ENCODE measurements at places on chromosomes 3 and 15.

DNA sequence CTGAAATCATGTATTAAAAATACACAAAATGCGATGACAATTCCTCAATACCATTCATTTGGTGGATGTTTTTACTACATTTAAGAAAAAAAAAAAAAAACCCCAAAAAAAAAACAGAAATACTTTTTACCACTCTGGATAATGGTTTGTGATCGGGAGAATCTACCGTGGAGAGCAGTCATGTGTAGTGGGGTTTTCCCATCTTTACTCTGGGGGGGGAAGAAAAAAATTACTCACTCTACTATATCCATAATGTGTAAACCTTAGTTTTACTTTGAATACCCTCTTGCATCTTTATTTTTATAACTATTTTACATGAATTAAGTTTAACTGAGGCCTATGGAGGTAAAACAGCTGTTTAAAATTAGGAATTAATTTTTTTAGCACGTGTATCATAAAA is 83.3 kb downstream of the ANKRD28 start:
- no peak for DNase-seq

DNA sequence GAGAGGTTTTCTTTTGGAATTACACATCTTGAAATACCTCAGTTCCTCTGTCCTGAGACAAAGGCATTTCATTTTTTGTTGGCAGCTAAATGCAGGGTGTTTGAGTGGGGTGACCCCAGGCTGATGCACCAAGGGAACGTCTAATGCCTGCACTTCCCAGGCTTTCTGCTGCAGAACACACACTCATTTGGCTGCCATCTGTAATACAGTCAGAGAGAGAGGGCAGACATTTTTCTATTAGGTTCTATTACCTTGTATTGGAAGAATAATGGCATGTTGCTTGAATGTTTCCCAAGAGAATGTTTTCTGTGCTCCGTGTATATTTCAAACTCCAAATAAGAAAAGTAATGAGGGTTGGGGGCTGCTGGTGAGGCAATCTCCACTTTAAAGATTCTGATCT is 87.1 kb downstream of the PTPRG start:
- DNase-seq = no peak

- DNase-seq = no peak
Observed at GRCh38 chr3:43515970-43516635, 105.7 kb downstream of the ANO10 start.

GRCh38 chr3:38347421-38348200 is 1.0 kb downstream of the XYLB start:
- no peak for DNase-seq

- no peak for DNase-seq
Observed at GRCh38 chr15:82158811-82159210, 103.7 kb downstream of the EFL1 start.

DNA sequence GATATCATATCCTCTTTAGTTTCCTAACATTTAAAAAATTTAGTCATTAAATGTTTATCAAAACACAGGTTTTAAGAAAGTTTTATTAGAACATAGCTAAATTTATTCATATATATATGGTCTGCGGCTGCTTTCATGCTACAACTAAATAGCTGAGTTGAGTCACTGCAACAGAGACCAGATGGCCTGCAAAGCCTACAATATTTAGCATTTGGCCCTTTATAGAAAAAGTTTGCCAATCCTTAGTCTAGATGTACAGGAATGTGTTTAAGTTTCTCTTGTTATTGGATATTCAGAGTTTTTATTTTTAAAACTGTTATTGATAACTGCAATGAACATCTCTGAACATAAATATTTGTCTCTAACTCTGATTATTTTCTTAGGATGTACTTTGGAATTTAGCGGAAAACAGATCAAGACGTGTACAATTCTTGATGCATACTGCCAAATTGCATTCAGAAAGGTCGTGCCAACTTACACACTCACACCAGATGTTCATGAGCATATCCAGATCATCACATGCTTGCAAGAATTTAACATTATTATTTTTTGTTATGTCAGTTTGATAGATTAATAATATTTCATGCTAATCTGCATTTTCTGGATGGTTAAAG is 157.9 kb downstream of the STAC start:
- no peak for DNase-seq

- no peak for DNase-seq
Observed at GRCh38 chr3:52831500-52832301, 1.2 kb upstream of the ITIH4 start.

GRCh38 chr15:96700555-96700954 is 370.1 kb downstream of the NR2F2 start:
- DNase-seq = no peak

GRCh38 chr3:187327845-187328244 is 36.3 kb upstream of the MASP1 start:
- DNase-seq = no peak

- peak; percentile 9 for DNase-seq
Observed at GRCh38 chr3:60609446-60609845, 641.8 kb downstream of the FHIT start.

DNA sequence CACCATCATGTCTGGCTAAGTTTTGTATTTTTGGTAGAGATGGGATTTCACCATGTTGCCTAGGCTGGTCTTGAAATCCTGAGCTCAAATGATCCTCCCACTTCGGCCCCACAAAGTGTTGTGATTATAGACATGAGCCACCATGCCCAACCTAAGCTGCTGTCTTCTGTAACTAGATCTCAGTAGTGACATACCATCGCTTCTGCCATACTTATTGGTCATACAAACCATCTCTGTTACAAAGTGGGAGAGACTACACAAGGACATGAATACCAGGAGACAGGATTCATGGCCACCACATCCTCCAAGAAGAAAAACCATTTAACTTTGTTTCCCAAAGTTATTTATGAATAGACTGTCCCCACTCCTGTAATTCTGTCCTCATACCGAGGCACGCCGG is 81.3 kb downstream of the SMAD6 start:
- DNase-seq = no peak

- no peak for DNase-seq
Observed at GRCh38 chr15:40163657-40164416, 3.0 kb downstream of the BUB1B start.

DNA sequence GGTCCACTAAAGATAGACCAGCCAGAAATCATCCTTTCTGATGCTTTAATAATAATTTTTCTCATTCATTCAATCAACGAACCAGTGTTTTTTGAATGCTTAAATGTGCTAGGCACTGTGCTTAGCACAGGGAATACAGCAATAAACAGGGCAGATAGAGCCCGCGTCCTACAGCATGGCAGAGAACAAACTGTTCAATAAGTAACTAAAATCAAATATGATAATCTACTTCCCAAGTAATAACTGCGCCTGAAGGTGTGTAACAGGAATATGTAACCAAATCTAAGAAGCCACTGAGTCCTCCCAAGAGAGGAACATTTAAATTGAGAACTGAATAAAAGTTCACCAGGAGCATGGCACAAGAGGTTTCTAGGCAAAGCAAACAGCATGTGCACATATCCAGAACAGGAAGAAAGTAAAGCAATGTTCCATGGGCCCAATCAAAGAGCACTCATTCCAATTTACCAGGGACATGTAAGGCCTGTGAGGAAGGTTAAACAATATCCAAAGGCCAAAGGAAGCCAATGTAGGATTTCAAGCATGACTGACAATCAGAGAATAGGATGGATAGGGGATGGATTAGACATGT is 311.0 kb upstream of the RARB start:
- no peak for DNase-seq

DNA sequence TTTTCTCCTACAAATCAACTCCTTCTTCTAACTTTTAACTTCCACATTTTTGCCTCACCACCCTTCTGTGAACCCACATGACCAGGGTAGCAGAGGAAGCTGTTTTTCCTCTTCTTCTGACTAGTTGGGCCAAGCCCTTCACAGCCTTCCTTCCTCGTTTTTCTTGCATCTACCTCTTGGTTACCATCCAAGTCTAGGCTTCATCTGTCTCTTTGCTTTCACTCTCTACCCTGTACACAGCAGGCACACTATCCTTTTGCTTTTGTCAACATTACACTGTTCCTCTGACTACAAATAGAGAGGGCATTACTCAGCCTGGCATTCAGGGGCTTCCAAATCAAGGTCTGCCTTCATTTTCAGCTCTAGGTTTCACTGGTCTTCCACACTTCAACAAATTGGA is 22.0 kb downstream of the SLC9A9 start:
- DNase-seq = no peak

DNA sequence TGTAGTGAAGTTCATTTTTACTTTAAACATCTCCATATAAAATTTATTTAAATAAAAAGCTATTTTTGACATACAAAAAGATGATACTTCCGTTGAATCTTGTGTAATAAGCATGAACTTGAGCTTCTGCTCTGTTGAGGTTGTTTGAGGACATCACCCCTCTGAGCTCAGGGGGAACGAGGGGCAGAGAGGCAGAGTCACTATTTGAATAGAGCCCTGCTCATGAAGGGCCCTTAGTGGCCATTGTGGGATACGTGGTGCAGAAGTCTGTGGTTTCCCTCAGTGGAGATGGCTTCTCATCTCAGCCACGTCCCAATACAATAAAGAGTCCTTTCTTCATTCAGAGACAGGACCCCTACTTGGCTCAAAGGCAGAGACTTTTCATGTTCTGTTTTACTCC is 10.6 kb downstream of the CEMIP start:
- DNase-seq = no peak

DNA sequence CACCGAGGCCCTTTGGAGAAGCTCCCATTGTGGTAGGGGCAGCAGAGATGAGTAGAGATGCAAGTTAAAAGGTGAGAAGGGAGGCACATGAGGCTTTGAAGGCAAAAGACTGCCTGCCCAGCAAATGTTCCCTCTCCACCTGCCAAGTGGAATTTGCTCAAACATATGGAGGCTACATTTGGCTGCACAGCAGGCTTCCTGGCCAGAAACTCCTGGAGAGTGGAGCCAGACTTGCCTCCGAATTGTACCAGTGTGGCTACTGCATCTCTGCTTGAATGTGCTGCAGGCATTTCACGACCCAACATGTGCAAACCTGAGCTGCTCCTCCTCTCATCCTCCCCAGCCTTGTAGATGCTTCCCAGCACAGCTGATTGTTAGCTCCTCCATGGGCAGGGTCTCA is 229.2 kb downstream of the ZNF621 start:
- no peak for DNase-seq

DNA sequence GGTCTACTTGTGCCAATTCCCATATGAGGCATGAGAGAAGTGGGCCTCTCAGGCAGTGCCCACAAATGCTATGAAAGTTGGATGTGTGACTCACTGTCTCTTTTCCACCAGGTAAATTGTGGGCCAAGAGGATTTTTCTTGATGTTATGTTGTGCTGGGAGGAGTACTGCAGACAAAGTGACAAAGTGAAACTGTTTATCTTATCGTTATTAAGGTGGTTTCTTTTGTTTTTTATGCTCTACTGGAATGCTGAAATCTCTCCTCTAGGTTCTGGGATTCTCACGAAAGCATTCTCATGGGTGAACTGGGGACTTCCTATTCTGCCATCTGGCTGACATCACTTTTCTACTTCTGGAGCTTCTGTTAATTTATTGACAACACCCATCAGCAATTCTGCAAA is 919.6 kb upstream of the EPHA6 start:
- no peak for DNase-seq

- DNase-seq = no peak
Observed at GRCh38 chr3:44647771-44648170, 761 bp upstream of the ZNF35 start.

GRCh38 chr3:178625053-178625600 is 88.9 kb downstream of the KCNMB2 start:
- DNase-seq = no peak

GRCh38 chr3:161050935-161051334 is 54.2 kb downstream of the B3GALNT1 start:
- DNase-seq = no peak

- no peak for DNase-seq
Observed at GRCh38 chr3:72187131-72187530, 402.2 kb upstream of the PROK2 start.

- no peak for DNase-seq
Observed at GRCh38 chr3:114455432-114455831, 161.6 kb downstream of the TIGIT start.

GRCh38 chr3:40324621-40325020 is 15.1 kb downstream of the EIF1B start:
- no peak for DNase-seq

- DNase-seq = peak; percentile 82
Observed at GRCh38 chr3:32374788-32375595, 16.7 kb upstream of the CMTM7 start.

DNA sequence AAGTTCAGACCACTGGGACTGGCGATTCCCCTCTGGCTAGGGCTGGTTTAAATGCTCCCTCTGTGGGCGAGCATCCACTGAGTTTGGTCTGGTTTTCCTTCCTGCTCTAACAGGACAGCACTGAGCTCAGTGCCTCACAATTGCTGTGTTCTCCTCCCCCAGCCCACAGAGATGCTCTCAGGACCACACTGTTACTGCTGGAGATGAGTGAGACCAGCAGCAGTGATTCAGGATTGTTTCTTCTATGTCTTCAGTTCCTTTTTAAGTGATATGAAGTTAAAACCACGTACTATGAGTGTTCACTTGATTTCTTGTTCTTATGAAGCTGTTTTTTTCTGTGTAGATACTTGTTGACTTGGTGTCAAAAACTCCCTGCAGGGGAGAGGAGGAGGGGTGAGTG is 180.4 kb upstream of the COL8A1 start:
- DNase-seq = no peak

GRCh38 chr3:107959550-107960154 is 131.2 kb downstream of the CD47 start:
- no peak for DNase-seq

DNA sequence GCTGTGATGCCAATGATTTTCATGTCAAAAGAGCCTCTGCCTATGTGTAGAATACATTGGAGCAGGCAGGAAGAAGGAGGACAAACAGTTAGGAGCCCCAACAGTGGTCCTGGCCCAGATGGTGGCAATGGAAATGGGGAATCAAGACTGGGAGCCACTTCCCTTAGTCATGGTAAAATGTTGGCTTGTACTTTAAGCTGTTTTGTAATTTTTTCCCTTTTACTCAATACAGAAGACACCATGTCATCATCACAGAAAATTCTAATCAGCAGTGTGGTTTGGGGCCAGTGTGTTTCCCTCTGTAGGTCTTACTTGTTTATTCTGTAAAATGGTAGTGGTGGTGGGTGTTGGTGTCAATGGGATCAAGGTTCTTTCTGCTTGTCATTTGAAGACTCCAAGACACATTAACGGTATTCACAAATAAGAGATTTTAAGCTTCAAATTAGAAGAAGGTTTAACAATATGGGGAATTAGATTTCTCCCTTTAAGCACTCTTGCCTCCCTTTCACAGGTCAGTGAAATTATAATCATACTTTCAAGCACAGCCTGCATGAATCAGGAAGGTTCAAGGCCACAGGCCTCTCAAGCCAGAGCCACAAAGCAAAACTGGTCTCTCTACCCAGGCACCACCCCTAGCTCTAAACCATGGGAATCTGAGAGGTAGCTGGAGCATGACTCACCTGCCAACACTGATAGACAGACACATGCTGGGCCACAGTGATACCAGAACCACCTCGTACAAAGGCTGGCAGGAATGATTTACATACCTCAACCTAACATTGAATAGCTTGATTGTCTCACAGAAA is 24.9 kb downstream of the SIAH2 start:
- DNase-seq = no peak

GRCh38 chr3:168394439-168394838 is 298.7 kb upstream of the GOLIM4 start:
- no peak for DNase-seq

All from HAP-1 (cell line).